ENCODE measurements at places on chromosomes 16 and 17.
A peak's percentile ranks its signal among the peaks of the same experiment; 100 is the strongest.

GRCh38 chr16:14354561-14355351 is 275.3 kb downstream of the PARN start:
- peak; percentile 33 for DNase-seq

- no peak for DNase-seq
Observed at GRCh38 chr16:87728026-87728425, 37.8 kb downstream of the KLHDC4 start.

DNA sequence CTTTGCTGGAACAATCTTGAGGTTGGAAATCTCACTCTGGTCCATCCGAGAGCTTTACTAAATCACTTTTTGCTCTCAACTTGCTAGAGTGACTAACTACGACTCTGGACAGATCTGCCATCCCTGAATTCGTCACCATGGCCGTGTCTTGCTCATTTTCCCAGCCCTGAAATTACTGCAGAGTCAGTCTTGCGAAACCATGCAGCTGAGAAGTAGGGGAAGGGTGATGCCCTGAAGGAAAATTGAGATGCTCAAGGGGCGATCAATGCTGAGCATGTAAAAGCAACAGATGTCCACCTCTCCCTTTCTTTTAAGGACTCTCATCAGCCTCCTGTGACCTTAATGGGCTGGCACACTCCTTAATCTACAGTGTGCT is 18.8 kb downstream of the PCTP start:
- DNase-seq: peak; percentile 87

GRCh38 chr17:70123193-70123592 is 46.1 kb upstream of the KCNJ2 start:
- no peak for DNase-seq

- no peak for DNase-seq
Observed at GRCh38 chr17:4625181-4625617, 16.3 kb downstream of the ALOX15 start.

- DNase-seq: peak; percentile 77
Observed at GRCh38 chr17:6574687-6575595, 18.6 kb upstream of the PITPNM3 start.

GRCh38 chr17:49110509-49110908 is 22.1 kb upstream of the B4GALNT2 start:
- DNase-seq: no peak

GRCh38 chr16:64657316-64658011 is 464.4 kb downstream of the CDH11 start:
- DNase-seq: no peak

DNA sequence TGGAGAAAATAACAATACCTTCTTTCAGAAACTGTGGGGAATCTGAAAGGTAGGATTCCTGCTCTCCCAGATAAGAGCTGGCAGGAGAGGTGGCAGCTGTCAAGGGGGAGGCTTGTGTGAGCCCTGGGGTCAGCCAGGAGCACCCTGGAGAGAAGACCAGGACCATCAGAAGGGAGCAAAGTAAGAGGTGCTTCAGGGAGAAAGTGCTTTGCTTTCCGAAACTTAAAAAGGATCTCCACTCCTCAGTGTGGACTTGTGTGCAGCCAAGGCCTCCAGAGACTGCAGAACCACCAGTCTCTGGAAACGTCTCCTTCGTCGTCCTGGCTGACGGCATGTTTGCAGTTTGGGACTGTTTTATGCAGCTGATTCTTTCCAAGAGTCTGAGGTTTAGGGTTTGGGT is 13.7 kb upstream of the SOX9 start:
- DNase-seq: no peak

DNA sequence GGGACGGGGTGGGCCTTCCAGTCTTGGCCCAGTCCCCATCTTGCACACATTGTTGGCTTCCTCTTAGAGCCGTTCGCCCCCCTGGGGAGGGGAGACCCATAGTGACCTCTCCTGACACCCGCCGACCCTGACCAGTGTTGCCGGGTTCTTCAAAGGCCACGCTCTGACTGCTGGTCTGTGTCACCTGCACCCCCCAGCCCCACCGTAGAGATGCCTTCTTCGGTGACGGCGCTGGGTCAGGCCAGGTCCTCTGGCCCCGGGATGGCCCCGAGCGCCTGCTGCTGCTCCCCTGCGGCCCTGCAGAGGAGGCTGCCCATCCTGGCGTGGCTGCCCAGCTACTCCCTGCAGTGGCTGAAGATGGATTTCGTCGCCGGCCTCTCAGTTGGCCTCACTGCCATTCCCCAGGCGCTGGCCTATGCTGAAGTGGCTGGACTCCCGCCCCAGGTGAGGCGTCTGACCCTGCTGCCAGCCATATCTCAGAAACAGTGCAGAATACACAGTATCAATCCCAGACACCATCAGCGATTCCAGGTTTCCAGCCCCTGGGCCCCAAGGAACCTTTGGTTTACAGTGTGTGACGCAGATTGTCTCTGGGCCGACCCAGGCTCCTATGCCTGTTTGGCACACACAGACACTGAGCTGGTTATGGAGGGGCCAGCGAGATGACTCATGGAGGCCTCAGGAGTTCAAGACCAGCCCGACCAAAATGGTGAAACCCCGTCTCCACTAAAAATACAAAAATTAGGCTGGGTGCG is 1.3 kb downstream of the SLC26A11 start:
- DNase-seq: no peak

- DNase-seq: no peak
Observed at GRCh38 chr17:48439110-48439850, 9.3 kb upstream of the SKAP1 start.

DNA sequence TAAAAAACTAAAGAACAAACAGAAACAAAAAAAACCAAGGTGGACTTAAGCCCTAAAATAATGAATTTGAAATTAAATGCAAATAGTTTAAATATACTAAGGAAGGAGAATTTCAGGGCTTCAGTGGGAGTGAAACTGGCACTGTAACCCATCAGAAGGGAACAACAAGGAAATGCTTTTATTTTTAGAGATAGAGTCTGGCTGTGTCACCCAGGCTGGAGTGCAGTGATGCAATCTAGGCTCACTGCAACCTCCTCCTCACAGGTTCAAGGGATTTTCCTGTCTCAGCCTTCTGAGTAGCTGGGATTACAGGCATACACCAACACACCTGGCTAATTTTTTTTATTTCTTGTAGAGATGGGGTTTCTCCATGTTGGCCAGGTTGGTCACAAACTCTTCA is 625.2 kb upstream of the CDH8 start:
- DNase-seq: no peak

- DNase-seq: peak; percentile 71
Observed at GRCh38 chr16:75198135-75198600, 8.8 kb downstream of the CTRB2 start.

DNA sequence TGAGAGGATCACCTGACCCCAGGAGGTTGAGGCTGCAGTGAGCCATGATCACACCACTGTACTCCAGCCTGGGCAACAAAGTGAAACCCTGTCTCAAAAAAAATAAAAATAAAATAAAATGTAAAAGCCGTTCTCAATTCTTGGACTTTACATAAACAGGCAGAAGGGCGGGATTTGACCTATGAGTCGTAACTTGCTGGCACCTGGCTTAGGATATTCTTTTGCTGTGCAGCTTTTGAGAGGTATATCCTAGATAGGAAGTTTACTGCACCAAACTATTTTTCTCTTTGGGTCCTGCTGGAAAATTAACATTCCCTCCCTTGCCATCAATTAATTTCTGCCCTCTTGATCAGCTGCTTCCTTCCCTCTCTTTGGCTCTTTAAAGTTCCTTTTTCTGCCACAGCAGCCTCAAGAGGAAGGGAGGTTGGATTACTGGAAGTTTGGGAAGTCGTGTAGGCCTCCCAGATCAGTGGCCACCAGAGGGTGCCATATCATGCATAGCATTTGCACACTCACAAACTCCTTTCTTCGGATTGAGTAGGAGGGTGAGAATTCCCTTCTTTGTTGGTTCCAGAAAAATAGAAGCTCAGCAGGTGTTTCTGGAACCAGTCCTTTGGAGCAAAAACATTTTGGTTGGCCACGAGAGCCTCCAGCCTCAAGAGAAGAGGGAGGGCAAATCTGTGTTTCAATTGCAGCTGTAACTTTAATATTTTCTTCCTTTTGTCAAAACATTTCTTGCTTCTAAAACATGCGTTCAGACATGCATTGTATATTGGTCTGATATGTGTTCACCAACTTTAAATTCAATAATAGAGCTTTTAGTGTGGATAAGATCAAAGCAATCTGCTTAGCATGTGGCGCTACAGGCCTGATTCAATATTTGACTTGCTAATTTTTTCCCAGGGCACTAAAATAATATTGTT is 147.3 kb downstream of the CCDC182 start:
- peak; percentile 80 for DNase-seq

DNA sequence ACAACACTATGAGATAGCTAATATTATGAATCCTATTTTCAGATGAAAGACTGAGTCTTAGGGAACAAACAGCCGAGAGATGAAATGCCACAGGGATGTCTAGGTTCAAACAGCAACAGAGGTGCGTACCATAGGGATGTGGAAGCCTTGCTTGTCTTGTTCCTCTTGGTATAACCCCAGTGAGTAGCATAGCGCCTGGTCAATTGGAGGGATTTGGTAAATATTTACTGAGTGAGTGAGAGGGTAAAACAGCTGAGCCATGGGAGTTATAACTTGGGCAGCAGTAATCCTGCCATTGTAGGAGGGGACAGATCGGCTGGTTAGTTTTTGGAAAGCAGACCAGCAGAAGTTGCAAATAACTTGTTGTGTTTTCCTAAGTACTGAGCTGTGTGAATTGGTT is 80.2 kb downstream of the WWOX start:
- DNase-seq: no peak

DNA sequence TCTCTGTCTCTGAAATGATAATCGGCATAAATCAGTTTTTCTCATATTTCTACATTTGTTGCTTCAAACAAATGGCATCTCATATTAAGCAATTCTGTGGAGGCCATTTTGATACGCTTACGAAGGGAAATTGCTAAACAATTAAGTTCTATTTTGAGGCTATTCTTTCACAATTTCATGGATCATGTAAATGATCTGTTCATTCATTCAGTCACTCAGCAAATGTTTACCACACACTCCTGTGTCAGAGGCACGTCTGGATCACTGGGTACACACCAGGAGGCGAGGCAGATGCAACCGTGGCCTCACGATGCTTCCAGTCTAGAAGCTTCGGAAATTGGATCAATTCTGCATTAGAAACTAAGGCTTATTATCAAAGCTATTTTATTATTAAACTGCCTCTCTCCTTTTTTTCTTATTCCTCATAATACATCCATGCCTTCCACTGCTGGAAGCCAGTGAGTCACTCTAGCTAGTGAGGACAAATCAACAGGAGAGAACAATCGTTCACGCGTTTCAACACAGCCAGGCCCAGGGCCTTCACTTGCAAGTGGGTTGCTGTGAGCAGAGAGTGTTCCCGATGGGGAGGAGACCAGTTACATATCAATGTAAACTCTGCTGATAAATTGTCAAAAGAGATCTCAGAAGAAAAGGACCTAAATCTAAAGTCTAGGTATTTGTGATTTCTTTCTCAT is 11.3 kb upstream of the SLC39A11 start:
- DNase-seq: no peak

- DNase-seq: no peak
Observed at GRCh38 chr16:68272507-68273209, 8.3 kb downstream of the SLC7A6 start.

DNA sequence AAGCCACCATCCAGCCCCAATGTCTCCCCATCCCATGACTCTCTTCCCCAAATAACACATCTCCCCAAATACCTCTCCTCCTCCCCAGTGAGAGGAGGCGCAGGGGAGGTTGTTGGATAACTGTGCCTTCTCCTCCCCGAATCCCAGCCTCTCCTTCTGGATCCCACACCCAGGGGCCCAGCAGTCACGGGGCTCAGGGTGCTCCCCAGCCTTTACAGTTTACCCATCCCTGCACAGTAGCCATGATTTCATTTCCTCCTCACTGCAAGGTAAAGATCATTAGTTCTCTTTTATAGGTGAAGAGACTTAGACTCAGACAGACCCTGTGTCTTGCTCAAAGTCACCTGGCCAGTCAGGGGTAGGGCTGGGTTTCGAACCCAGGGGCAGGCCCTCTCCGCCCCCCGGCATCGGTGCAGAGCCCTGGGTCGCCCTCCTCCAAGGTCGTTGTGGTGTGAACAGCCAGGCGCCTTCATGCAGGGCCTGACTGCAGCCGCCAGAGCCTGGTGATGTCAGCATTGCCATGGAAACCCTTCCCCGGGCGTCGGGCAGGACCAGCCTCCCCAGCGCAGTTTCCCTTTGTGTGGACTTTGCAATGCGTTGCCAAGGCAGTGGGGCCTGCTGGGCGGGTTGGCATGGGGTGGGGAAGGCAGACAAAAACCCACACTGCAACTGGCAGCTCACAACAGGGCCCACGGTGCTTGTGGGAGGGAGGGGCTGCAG is 53.3 kb upstream of the TOB1 start:
- DNase-seq: peak; percentile 98

- DNase-seq: peak; percentile 54
Observed at GRCh38 chr17:59762049-59762823, 54.8 kb downstream of the VMP1 start.

GRCh38 chr16:68086860-68087268 is 1.7 kb downstream of the NFATC3 start:
- DNase-seq: no peak

DNA sequence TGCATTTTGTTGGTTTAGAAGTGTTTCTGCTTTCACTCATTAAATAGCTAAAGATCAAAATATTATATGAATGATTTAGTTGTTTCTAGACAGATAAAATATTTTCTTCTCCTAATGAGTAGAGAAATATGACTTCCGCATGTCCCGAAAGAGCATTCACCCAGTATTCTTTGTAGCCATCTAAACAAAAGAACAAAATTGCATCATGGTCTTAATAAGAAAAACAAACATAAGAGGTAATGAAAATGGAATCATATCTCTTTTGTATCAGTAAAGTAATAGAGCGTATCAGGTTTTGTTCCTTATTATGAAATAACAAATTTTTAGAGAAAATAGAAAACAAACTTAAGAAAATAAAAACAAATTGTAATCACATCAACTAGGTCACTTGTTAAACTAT is 16.1 kb upstream of the KCNJ2 start:
- no peak for DNase-seq

DNA sequence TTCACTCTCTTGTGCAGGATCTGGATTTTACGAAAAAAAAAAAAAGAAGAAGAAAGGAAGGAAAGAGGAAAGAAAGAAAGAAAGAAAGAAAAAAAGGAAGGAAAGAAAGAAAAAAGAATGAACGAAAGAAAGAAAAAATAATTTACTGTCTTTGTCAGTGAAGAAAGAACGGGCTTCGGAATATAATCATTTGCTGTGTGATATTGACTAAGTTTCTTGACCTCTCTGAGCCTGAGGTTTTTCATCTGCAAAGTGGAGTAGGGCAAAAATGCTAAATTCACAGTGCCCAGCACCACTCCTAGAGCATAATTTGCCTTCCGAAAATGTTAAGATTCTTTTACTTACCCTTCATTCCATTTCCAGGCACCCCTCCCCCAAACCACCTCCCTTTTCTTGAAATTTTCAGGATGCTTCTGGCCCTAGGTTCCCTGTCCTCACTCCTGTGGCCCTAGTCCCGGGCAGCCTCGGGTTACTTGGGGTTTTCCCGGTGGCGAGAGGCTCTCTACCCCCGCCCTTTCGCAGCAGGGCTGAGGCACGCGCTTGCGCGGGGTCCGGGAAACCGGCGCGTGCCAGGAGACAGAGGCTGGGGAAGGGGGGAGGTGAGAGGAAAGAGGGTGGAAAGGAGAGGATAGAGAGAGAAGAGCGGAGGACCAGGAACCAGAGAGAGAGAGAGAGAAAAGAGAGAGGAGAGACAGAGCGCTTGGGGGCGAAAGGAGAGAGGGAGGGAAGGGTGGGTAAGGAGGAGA is at the start of gene CNTNAP1:
TSS of gene CNTNAP1 (plus strand) at position 556 of the 746 bp plus-strand sequence. CDS start 299 bp downstream, outside the sequence.
- DNase-seq: peak; percentile 79
